ENCODE measurements at places on chromosomes 5 and 9. TPM values are rescaled to one million over a fixed set of nuclear protein-coding genes. Genes with fewer than 3 reads are reported as not detected.

The HMGCR gene
- total RNA-seq: 150 TPM

DNA sequence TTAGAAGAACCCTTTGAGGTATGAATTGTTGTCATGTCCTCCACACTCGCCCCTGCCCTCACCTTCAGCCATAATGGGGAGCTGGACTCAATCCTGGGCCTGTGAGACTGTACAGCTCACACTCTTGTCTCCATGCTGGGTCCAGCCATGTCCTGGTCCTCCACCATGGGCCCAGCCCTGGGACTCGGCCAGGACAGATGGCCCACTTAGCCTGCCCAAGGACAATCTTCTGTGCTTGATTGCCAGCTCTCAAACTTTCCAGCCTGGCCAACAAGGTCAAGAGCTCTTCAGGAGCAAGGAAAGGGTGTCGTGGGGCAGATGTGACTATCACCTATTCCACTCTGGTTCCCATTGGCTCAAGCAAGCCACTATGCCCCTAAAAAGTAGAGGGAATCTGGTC, 90.8 kb downstream of the HRH2 start:
- DNase-seq: no peak

GRCh38 chr9:79671558-79671957, 99.8 kb downstream of the TLE4 start:
- no peak for DNase-seq

GRCh38 chr9:117136461-117136860, 278.4 kb downstream of the ASTN2 start:
- no peak for DNase-seq

GRCh38 chr9:101511009-101511408, 22.6 kb upstream of the RNF20 start:
- DNase-seq: no peak

GRCh38 chr9:131537946-131538345, 6.9 kb upstream of the UCK1 start:
- DNase-seq: peak; percentile 68

DNA sequence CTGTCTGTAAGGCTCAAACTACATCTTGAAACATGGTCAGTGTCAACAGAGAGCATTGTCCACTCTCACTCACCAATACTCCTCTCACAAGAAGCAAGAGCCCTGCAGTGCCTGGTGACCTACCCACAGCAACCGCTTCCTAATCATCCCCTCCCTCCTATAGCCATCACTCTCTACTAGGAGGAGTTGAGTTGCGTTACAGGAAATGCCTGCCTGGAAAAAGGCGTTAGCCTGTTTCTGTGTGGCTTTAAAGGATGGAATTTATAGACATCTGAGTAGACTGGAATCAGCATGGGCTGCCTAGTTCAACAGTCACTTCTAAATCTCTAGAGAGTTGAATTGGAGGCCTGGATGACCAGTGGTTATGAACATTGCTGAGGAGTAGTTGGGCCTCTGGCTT, 108.3 kb upstream of the FER start:
- DNase-seq: no peak

GRCh38 chr9:123422635-123423310, 66.8 kb downstream of the CRB2 start:
- DNase-seq: no peak

The SHROOM1 gene
- total RNA-seq: 4.7 TPM

The ABO gene
- total RNA-seq: not detected

GRCh38 chr5:21173036-21173435, 1185.0 kb upstream of the CDH18 start:
- no peak for DNase-seq

- DNase-seq: no peak
Observed at GRCh38 chr5:138053554-138053953, 20.7 kb upstream of the FAM13B start.

The ENHO gene
- total RNA-seq: under 0.01 TPM

DNA sequence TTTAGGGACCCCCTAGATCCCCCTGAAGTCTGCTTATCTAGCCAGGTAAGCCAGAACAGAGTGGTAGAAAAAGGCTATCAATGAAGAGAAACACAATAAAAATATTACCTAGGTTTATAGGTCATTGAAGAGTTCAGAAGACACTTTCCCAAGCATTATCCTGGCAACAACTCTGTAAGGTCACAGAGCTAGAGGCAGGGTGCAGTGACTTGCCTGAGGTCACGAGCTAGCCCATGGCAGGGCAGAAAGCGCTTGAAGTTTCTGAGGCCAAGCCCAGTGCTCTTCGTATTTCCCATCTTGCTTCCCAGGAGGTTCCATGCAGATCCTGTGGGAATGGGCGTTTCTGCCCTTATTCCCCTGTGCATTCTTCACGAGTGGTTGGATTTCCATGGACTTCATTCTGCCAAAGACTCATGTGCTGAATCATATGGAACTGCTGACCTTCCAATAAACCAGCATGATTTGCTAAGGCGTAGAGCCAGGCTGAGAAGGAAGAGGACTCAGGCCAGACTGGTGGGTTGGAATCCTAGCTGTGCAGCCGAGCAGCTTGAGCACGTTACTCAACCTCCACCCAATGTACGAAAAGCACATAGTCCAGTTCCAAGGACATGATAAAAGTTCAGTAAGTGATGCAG, 22.1 kb downstream of the TRMO start:
- no peak for DNase-seq

The S1PR3 gene
- total RNA-seq: 3.3 TPM

- DNase-seq: no peak
Observed at GRCh38 chr5:131196331-131196730, 25.6 kb downstream of the LYRM7 start.

The ARHGAP26 gene
- 6.2 TPM for total RNA-seq

- no peak for DNase-seq
Observed at GRCh38 chr9:71552480-71552879, 215.8 kb downstream of the CEMIP2 start.

The NSA2 gene
- 82.8 TPM for total RNA-seq

The MEIKIN gene
- not detected for total RNA-seq

DNA sequence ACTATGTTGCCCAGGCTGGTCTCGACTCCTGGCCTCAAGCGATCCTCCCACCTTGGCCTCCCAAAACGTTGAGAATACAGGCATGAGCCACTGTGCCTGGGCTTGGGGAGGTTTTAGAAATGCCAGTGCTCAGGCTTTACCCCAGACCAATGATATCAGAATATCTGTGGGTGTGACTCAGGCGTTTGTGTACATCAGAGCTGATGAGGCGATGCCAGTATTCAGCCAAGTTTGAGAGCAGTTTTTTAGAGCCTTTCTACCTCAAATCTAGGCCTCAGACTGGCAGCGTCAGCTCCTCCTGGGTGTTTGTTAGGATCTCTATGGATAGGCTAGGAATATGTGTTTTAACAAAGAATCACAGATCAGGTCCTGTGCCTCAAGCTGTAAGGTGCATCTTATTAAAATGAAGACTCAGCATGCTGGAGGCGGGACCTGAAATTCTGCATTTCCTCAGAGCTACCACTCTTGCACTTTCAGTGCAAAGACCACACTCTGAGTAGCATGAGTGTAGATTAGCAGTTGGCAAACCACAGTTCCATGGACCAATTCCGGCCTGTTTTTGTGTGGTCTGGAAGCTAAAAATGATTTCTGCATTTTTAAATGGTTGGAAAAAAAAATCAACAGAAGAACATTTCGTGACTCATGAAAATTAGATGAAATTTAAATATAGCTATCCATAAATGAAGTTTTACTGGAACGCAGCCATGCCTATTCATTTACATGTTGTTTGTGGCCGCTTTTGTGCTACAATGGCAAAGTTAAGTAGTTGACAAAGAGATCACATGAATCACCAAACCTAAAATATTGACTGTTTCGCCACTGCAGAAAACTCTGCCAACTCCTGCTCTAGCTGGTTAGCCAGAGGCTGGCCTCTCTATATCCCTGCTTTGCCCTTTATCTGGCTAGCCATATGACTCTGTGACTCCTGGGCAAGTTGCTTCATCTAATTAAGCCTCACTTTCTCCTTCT, 92.2 kb downstream of the KLF4 start:
- peak; percentile 76 for DNase-seq

DNA sequence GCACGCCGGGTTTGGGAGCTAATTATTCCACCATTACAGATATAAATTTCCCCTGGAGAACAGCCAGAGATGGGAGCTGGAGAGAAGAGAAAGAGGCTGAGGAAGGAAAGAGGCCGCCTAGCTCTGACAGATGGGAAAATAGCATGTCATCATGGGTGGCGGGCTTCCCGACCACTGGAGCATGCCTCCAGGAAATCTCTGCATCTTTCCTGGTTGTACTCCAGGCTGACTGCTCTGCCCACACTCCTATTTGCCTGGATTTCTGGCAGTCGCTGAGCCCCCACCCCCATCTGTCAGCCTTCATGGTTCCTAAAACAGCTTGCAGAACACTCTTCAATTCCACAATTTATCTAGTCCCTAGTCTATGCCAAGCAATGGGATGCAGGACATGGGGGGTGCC, 14.3 kb upstream of the GABRP start:
- DNase-seq: no peak

GRCh38 chr9:27572061-27572460, 1.2 kb downstream of the C9orf72 start:
- DNase-seq: no peak

The SLC4A9 gene
- total RNA-seq: not detected

DNA sequence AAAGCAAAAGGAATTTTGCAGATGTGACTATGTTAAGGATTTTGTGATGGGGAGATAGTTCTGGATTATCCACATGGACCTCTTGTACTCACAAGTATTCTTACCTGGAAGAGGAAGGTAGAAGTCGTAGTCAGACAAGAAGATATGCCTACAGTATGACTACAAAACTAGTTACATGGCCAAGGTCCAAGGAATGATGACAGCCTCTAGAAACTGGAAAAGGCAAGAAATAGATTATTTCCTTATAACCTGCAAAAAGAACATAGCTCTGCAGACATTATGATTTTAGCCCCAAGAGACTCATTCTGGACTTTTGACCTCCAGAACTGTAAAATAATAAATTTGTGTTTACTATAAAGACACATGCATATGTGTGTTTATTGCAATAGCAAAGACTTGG, 226.9 kb downstream of the FER start:
- no peak for DNase-seq

DNA sequence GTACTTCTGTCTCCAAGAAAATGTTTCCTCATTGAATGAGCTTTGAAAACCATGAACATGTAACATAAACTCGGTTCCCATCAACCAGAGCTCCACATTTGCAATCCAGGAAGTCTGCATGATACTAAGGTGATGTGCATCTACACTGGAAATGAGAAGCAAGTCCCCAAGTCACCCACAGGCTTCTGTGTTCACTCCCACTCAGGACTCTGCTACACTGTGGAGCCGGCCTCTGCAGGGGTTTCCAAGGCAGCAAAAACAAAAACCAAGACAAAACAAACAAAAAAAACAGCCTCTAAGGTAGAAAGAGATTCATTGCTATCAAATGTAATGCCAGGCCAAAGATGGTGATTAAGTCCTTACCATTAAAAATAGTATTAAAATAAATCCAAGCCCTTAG, 593.7 kb downstream of the IRX1 start:
- no peak for DNase-seq

The C9orf50 gene
- total RNA-seq: 0.36 TPM

GRCh38 chr5:90747175-90747574, 188.6 kb downstream of the ADGRV1 start:
- DNase-seq: no peak

- DNase-seq: no peak
Observed at GRCh38 chr5:54634089-54634488, 116.5 kb downstream of the SNX18 start.

- DNase-seq: no peak
Observed at GRCh38 chr9:89564346-89564878, 40.4 kb upstream of the GADD45G start.

DNA sequence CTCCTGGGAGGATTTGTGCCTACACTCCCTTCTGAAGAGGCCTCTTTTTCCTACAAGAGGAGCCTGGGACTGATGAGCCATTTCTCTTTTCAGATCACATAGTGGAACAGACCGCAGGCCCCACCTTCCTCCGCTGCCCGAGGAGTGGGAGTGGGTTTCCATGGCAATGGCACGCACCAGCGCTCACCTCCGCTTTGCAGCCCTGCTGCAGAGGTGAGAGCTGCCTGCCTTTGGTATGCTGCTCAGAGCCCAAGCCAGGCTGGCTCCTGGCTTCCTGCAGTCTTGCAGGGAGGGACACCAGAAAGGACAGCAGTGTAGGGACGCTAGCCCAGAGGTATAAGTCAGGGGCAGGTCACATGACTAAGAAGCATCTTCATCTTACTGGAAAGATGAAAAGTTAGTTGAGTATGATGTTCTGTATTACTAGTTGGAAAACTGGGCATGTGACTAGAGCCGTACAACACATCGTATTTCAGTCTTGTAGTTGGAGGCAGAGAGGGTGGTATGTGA, 12.4 kb downstream of the PTTG1 start:
- DNase-seq: no peak

The IRX2 gene
- total RNA-seq: 5.3 TPM

- no peak for DNase-seq
Observed at GRCh38 chr5:125126050-125126449, 379.6 kb upstream of the ZNF608 start.

DNA sequence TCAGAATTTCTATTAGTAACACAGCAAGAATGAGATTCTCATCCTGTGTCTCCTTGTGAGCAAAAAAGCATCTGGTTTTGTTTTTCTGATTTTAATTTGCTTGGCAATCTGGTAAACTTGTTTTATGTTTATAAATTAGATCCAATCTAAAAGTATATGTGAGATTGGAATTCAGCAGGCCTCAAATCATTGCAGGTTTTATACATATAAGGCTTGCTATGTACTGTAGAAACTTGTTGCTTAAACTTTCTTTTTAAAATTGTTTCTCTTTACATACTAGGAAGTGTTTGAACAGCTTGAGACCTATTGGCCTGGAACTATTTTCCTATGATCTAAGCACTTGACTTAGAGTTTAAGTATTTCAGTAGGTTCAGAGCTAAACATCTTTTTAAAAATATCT, 1037.8 kb downstream of the NR2F1-AS1 start:
- peak; percentile 45 for DNase-seq

The IL13 gene
- total RNA-seq: not detected

The KCTD16 gene
- total RNA-seq: 3.6 TPM

GRCh38 chr5:68331192-68332079, 115.9 kb downstream of the PIK3R1 start:
- DNase-seq: no peak

GRCh38 chr9:84375954-84376353, 35.4 kb upstream of the SLC28A3 start:
- DNase-seq: no peak

DNA sequence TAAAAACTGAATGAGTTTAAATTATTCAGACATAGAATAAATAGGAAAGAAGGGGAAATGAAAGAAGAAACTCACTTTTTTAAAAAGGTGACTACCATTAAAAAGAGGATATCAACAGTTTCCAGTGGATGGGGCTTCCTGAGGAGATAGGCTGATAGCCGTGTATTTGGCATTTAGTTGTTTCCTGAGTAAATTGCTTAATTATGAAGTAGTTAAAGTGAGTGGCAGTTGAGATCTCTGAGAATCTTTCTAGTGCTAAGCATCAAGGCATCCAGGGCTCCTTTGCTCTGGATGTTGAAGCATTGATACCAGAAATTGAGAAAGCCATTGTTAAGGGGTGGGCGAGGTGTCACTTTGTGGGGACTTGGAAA, 2.7 kb downstream of the TNFAIP8 start:
- DNase-seq: no peak

- no peak for DNase-seq
Observed at GRCh38 chr5:50447228-50447627, 6.1 kb upstream of the EMB start.

- DNase-seq: no peak
Observed at GRCh38 chr5:149719666-149720065, 10.4 kb upstream of the PPARGC1B start.

- no peak for DNase-seq
Observed at GRCh38 chr9:109238655-109239054, 71.6 kb upstream of the FRRS1L start.

The GABRA1 gene
- not detected for total RNA-seq

GRCh38 chr9:2780846-2781245, 63.0 kb downstream of the PUM3 start:
- DNase-seq: no peak
